PC-3 (cell line): ENCODE measurements at places on chromosomes 2 and 18.

GRCh38 chr2:76447294-76447693 is 736.6 kb upstream of the GCFC2 start:
- no peak for DNase-seq

GRCh38 chr2:59967691-59968090 is 585.8 kb downstream of the BCL11A start:
- no peak for DNase-seq

GRCh38 chr18:2135309-2135708 is 436.0 kb downstream of the METTL4 start:
- DNase-seq, result no peak

GRCh38 chr2:225636558-225636957 is 237.0 kb downstream of the NYAP2 start:
- DNase-seq, result no peak
